ENCODE measurements at places on chromosomes 5 and 9. TPM values are rescaled to one million over a fixed set of nuclear protein-coding genes. Genes with fewer than 3 reads are reported as not detected.

GRCh38 chr5:141853895-141854626 lies 24.1 kb downstream of the PCDH1 start:
- no peak for DNase-seq

DNA sequence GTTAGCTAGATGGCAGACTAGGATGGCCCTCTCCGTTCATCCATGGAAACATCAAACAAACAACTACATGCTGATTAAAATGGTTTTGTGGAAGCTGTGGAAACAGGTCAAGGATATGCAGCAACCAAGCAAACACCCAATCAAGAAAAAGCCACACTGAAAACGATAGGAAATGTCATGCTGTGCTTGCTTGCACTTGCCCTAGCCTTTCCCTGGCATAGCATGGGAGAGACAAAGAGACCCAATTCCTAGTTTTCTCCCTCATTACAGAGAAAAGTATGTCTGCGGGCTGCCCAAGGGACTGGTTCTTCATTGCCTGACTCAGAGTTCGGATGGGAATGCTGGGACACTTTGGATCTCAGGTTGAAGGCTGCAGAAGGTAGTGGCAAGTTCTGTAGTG lies 98.7 kb downstream of the FANCC start:
- DNase-seq = no peak

DNA sequence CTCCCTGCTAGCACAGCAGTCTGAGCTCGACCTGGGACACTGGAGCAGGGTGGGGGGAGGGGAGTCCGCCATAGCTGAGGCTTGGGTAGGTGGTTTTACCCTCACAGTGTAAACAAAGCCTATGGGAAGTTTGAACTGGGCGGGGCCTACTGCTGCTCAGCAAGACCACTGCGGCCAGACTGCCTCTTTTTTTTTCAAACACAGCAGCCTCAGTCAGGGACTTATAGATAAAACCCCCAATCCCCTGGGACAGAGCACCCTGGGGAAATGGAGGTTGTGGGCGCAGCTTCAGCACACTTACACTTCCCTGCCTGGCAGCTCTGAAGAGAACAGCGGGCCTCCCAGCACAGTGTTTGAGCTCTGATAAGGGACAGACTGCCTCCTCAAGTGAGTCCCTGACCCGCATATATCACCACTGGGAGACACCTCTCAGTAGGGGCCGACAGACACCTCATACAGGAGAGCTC lies 151.1 kb upstream of the APC start:
- no peak for DNase-seq

GRCh38 chr5:72183101-72183520 lies 75.8 kb downstream of the MAP1B start:
- DNase-seq = no peak

DNA sequence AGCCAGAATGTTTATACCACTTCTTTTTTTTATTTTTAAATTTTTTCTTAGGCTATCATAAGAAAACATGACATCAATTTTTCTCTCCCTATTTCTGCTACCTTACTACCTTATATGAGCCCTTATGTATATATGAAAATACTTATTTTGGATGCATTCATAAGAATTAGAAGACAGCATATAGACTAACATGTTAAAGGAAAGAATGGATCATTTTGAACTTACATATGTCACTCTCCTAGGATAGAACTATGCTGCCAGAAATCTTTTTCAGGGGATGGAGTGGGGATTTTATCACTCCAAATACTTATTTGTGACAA lies 51.8 kb downstream of the SNX24 start:
- peak; percentile 2 for DNase-seq

DNA sequence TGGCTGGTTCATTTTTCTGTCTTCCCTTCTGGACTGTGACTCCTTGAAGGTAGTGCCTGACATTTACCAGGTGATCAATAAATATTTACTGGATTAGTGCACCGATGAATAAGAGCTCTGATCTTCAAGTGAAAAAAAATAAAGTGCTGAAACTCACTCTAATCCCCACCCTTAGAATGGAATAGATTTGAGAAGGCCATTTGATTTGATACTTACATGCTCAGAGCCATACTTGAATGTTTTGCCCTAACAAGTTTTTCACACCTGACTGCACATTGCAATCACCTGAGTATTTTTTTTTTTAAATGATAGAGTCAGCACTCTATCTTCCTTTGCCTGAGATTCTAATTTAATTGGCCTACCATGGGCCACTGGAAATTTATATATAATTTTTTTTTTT lies 105.7 kb downstream of the LRRC70 start:
- no peak for DNase-seq

DNA sequence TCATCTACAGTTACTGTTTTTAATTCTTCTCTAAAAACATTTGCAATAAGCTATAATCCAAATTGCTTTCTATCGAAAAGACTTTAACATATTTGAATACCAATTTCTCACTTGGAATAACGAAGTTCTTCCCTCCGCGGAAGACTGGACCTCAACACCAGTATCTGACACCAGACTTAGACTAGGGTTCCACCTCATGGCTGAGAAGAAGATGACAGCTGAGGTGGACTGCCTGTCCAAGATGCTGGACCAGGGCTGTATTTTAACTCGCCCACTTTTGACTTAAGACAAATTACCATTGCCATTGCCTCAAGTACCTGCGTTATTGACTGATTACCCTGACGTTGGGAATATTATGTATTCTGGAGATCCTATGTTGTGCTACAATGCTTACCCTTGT lies 34.1 kb downstream of the ZMAT2 start:
- peak; percentile 36 for DNase-seq

DNA sequence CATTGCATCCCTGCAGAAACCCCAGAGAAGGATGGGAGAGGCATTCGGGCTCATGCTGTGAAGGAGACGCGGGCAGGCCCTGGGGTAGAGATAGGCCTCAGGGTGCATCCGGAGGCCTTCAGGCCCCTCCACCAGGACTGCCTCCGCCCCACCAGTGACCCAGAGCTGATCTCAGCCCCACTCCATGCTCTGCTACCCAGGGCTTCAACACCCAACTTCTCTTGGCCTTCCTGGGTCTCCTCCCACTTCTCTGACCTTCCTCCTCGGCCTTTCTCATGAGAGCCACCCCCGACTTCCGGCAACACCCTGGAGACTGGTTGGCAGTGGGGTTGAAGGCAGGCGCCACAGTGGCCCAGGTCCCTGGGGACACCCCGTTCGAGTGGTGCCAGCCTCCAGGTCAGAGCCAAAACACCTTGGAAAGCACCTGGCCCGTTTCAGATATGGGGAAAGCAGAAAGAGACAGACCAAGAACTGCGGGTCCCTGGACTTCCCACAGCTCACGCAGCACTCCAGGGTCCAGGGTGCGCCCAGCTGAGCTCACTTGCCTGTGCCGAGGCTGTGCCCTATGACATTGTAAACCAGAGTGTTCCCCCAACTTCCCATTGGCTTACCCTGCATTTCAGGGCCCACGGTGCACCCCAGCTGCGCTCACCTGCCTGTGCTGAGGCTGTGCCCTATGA lies 65.1 kb upstream of the OLFM1 start:
- no peak for DNase-seq

SIT1 gene
- total RNA-seq = not detected

SLC6A3 gene
- not detected for total RNA-seq

PCDHB3 gene
- total RNA-seq = 0.03 TPM

GRCh38 chr5:12611132-12611531 lies 706.9 kb upstream of the CTNND2 start:
- DNase-seq = no peak

FBP2 gene
- total RNA-seq = not detected

DNA sequence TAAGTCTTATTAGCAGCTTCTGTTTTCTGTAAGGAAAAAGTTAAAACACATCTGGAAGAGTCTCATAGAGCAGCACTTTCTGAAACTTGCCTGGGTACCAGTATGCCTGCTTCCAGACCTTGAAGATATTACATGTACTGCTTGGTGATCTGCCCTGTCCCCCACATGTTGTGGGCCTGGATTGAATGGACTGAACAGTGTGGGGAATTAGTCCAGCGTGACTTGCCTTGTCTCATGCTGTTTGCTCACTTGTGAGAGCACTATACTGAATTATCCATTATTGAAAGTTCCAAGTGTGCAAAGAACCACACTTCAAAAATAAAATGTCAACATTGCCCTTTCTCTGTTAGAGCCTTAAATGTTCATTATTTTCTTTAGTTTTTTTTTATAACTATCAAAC lies 8.9 kb downstream of the CTNNA1 start:
- DNase-seq = no peak

GRCh38 chr9:78358329-78359051 lies 61.6 kb downstream of the PSAT1 start:
- DNase-seq = no peak

DNA sequence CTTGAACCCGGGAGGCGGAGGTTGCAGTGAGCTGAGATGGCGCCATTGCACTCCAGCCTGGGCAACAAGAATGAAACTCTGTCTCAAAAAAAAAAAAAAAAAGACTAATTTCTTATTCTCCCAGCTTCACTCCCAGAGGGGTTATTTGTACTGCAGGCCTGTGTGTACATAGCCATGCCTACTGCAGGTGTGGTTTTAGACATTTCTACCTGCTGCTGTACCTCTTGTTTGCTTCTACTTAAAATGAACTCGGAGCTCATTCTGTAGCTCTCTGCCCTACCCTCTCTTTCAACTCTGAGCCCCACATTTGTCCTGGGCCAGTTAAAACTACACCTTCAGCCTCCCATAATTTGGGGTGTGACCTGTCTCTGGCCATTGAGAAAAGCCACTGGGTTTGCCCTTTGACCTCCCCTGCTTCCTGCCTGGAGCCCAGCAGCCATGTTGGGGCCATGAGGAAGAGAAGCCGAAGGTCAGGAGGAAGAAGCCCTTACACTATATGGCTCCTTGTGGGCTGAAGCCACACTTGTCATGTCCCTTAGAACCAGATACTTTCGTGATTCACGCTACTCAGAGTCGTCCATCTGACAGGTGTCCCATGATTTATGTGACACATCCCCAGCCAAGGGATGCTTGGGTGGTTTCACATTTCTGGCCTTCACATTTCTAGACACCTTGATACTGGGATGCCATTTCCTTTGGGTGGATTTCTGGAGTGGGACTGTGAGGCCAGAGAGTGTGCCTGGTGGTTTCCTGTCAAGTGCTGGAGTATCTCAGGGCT lies 9.4 kb upstream of the CARD19 start:
- DNase-seq = no peak

GABRA6 gene
- total RNA-seq = not detected

RFX3 gene
- total RNA-seq = 4.6 TPM

- no peak for DNase-seq
These were observed 159.0 kb downstream of the KCTD16 start for GRCh38 chr5:144329681-144330080.

DNA sequence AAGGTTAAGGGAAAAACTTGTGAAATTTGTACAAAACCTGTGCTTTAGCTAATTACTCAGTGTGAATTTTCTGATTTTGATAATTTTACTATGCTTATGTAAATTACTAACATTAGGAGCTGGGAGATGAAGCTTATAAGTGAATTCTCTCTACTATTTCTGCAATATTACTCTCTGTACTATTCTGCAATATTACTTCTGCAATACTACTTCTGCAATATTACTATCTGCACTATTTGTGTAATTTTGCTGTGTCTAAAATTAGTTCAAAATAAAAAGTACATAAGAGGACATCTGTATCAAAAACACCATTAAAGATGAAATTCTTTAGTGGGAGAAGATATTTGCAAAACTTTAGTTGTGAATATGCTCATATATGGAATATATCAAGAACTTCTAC lies 62.9 kb downstream of the C9 start:
- DNase-seq = no peak

DNA sequence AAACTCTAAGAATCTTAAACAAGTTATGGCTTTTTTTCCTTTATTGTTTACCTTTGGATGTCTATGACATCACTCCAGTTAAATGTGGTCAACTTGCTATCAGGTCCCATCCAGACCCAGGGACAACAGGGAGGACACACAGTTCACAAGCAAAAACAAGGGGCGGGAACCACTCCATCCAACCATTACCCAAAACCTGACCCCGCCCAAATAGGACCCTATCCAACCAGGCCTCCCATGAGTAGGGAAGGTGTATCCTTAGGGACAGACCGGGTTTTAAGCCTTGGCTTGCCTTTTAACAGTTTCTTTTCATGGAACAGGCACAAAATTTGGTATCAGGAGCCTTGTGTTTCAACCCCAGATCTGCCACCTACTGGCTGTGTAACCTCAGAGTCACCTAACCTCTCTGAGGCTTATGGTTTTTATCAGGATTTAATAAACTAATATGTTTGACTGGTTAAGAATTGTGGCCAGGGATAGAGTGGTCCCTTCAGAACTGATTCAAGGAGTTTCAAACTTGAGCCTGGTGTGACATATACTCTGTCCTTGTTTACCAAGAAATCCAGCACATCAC lies 127.7 kb upstream of the RAD23B start:
- DNase-seq = no peak

CYLC2 gene
- not detected for total RNA-seq

GRCh38 chr5:124981901-124982300 lies 235.5 kb upstream of the ZNF608 start:
- peak; percentile 49 for DNase-seq

DNA sequence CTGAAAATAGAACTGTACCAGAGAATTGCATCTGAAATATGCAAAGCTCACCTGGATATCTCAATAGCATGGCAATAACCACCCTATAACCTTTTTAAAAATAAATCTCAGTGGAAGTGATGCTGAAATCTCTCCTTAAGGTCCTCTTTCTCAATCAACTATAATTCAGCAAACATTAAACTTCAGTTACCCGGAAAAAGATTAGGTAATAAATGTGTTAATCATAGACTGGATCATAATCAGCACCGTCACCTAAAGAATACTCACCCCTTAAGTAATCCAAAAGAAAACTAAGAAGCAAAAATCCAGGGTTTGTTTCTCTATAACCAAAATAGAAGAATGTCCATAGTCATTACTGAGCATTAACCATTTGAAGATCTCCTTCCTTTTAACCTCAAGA lies 44.3 kb upstream of the DENND4C start:
- peak; percentile 48 for DNase-seq

ACOT12 gene
- not detected for total RNA-seq

DNA sequence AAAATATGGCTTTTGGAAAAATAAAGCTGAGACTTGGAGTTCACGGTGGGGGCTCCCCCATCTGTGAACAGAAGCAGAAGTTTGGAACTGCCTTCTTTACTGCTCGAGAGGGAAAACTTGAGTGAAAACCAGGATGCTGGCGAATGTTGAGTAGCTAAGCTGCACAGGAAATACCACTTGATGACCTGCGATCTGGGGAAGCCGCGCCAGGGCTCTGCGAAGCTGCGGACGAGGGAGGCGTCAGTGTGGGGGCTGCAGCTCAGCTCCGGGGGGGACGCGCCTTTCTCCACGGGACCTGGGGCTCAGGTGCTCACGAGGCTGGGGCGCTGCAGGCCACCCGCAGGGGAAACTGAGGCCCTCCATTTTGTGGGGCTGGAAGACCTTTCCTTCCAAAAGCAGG lies 62.3 kb downstream of the TENT4A start:
- DNase-seq = no peak

- DNase-seq = no peak
These were observed 28.4 kb downstream of the HSDL2 start for GRCh38 chr9:112408275-112408674.

- DNase-seq = no peak
These were observed 89.6 kb downstream of the RIC1 start for GRCh38 chr9:5718296-5719032.

GRCh38 chr9:135468854-135469521 lies 10.6 kb upstream of the PPP1R26 start:
- DNase-seq = peak; percentile 22
